NCI-H774 (cell line): ENCODE measurements at places on chromosomes 5 and 9.

DNA sequence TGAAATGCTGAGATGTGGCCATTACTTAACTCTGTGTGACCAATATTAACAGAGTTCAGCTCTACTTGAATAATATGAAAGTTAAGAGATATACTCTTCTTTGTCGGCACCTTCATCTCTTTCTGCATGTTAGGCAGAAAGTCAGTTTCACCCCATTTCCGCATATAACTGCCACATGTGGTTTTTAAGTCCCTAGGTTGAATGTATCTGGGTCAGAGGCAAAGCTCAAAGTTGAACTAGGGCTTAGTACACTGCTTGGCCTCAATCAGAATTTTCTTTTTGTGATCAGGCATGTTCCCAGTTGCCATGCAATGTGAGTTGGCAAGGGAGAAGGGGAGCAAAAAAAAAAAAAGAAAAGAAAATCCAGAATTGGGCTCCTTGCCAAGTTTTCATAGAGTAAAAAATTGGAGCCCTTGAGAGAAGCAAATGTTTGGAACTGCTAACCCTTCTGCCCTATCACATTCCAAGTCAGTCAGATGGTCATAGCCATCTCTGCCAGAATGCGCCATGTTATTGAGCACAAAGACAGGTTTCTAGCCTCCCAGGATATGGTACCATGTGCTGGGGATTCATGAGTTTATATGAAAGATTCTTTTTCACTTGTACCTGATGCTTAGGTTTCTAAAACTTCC, 251.2 kb upstream of the RORB start:
- no peak for DNase-seq

DNA sequence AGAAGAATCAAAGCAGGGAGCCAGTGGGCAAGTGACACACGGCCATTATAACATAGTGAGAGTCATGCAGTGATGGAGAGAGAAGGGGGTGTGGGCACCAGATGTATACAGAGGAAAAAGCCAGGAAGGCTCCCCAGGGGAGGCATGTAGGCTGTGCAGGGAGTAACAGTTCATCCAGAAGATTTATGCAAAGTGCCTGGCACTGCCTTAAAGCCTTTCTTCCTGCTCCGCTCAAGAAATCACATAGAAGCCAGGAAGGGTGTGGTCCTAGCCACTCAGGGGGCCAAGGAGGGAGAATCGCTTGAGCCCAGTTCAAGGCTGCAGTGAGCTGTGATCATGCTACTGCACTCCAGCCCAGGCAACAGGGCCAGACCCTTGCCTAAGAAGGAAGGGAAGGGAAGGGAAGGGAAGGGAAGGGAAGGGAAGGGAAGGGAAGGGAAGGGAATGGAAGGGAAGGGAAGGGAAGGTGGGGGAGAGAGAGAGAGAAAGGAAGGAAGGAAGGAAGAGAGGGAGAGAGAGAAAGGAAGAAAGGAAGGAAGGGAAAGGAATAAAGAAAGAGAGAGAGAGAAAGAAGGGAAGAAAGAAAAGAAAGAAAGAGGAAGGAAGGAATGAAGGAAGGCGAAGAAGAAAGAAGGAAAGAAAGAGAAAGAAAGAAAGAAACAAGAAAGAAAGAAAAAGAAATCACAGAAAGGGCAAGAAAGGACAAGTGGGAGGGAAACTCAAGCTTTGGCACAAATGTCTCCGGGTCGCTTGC, 89.8 kb downstream of the LHX2 start:
- DNase-seq: no peak

- DNase-seq: no peak
Measured at GRCh38 chr5:163614787-163615186, 109.4 kb downstream of the MAT2B start.

- no peak for DNase-seq
Measured at GRCh38 chr5:150469718-150470469, 20.4 kb upstream of the RPS14 start.

- no peak for DNase-seq
Measured at GRCh38 chr9:128077847-128078503, 9.9 kb downstream of the SLC25A25 start.

DNA sequence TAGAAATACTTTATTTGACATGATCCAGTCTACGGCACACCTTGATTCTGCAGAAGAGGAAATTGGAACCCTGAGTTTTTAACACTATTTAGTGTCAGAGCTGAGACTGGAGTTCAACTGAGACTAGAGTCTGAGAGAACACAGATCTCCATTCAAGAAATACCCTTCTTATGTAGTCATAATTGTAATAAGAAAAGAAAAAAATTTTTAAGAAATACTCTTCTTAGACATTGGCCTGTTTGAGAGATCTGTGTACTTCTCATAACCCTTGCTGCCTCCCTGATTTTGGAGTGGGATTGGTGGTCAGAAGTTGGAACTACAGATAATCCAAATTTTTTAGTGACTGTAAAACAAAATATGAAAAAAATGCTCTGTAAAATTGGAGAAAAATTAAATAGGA, 253.4 kb downstream of the ARRDC3 start:
- DNase-seq: no peak

GRCh38 chr5:125112196-125112595, 365.8 kb upstream of the ZNF608 start:
- DNase-seq: no peak

GRCh38 chr9:104992659-104993058, 64.7 kb upstream of the ABCA1 start:
- DNase-seq: no peak

DNA sequence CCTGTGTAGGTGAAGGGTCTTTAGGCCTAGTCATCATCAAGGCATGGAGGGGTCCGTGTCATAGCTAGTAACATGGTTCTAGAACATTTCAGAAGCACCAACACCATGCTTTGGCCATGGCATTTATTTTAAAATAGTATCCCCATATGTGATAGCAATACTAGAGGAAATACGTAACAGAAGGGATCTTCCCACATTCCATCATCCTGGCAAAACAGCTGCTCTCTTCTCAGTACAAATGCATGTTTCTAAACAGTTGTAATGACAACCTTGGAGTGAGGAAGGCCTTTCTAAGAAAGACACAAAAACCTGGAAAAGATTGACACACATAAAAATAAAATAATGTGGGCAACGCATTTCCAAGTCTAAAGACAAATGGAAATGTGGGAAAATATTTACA, 97.6 kb downstream of the GADD45G start:
- DNase-seq: no peak

DNA sequence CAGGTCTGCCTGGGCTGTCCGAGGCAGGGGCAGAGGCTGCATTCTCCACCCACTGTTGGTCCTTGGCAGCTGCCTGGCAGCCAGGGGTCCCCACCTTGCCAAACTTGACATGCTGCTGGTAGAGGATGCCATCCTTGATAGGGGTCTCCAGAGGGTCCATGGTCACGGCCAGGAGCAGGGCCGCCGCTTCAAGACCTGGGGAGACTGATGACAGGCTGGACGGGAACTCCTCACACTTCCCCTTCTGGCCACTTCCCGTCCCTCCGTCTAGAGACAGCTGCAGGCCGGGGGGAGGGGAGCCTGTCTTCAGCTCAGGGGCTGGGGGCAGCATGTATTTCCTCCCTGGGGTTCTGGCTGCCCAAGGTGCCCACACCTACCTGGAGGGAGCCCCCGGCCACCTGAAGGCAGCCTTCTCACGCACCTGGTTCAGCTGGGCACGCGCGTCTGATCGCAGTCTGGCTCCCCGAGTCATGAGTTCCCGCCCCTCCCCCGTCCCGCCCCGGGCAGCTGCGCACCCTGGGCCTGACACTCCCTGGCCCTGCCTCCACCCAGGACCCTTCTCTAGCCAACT, at the start of gene DOK3:
Gene DOK3, minus strand, starts transcription at position 446 of the 571 bp plus-strand sequence. Its CDS starts 286 bp downstream, at position 160.
- no peak for DNase-seq

- DNase-seq: no peak
Measured at GRCh38 chr5:170337045-170337733, 39.6 kb upstream of the LCP2 start.
